Activated CD4-positive, alpha-beta T cell treated with anti-CD3 and anti-CD28 coated beads for 1 hour (primary cell): ENCODE measurements at places on chromosomes 4 and X.

DNA sequence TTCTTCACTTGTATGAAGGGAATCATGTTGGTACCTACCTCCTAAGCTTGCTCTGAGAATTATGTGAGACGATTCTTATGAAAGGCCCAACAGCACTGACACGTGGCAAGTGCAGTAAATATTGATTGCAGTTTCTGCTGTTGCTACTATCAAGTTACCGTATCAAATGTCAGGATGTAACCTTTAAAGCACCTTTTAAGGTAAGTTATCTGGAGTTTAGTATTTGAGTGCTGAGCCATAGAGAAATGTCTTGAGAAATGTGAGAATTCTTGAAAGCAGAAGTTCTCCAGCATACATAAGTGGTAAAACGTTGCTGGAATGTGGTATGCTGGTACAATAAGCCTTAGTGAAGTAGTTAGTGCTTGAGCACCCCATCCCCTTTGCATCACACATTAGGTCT lies 90.4 kb downstream of the PHOX2B start:
- no peak for DNase-seq

GRCh38 chr4:107978716-107979451 lies 10.8 kb upstream of the HADH start:
- DNase-seq, result no peak

- DNase-seq, result no peak
Measured at GRCh38 chrX:29466456-29466855, 748.9 kb upstream of the MAGEB2 start.

- DNase-seq, result no peak
Measured at GRCh38 chr4:70681704-70682103, 6.6 kb upstream of the UTP3 start.

GRCh38 chr4:38989487-38989886 lies 42.7 kb downstream of the TMEM156 start:
- no peak for DNase-seq

- no peak for DNase-seq
Measured at GRCh38 chr4:182023469-182023868, 219.7 kb upstream of the TENM3 start.

DNA sequence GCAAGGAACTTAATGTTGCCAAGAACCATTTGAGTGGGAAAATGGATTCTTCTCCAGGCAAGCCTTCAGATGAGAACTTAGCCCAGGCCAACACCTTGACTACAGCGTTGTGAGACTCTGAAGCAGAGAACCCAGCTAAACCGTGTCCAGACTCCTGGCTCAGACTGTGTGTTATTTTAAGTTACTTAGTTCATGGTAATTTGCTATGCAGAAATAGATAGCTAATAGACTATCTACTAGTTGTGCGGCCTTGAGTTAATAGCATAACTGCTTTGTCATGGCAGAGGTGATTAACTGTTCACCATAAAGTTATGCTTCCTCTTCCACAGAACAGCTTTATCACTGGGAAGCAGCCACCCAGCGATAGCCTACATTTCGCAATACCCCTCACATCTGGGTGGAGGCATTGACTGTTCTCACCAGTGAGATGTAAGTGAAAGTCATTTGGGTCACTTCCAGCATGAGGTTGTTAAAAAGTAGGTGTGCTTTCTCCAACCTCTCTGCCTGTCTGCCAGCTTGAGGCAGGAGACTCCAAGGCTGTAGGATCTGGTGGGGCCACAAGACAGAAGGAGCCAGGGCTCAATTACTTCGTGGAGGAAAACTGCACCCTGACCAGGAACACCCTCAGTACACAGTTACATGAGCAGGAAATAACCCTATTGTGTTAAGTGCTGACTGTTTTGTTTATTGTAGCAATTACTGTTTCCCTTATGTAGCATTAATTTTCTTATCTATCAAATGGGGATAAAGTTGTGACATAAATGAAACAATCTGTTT lies 94.2 kb downstream of the GPAT3 start:
- no peak for DNase-seq

DNA sequence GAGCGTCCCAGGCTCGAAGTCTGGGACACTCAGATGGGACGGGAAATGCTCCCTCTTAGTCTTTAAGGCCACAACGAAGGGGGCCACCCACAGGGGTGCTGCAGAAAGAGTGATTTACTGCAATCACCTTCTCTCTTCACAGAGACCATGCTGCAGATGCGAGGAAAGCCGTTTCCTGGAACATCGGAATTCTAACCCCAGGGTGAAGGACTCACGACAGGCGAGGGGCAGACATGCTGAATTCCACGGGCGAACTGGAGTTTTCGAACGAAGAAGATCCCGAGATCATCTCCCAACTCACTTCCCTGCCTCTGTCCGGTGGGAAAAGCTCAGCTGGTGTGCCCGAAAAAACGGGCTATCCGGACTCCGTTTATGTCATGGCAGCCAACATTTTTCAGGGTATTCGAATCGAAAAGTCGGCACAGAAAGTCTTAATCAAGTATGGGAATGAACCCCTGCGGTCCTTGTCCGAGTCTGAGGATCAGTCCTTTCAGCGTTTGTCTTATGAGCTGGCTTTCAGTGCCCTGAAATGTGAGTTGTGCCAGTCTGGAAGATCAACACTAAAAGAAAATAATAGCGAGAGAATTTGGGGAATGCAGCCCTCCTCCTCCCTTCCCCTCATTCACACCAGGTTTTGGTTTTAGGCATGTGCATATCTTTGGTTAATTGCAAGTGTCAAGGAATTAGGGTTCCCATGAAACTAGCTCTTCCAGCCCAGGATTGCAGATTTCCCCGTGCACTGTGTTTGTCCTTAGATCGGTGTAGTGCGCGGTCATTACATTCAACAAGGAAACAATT lies 905 bp downstream of the NSUN7 start:
- no peak for DNase-seq

GRCh38 chrX:30141966-30142365 lies 73.4 kb upstream of the MAGEB2 start:
- no peak for DNase-seq

GRCh38 chrX:19958552-19959486 lies 32.0 kb downstream of the BCLAF3 start:
- no peak for DNase-seq

GRCh38 chr4:156493858-156494257 lies 477.7 kb downstream of the PDGFC start:
- DNase-seq, result no peak

DNA sequence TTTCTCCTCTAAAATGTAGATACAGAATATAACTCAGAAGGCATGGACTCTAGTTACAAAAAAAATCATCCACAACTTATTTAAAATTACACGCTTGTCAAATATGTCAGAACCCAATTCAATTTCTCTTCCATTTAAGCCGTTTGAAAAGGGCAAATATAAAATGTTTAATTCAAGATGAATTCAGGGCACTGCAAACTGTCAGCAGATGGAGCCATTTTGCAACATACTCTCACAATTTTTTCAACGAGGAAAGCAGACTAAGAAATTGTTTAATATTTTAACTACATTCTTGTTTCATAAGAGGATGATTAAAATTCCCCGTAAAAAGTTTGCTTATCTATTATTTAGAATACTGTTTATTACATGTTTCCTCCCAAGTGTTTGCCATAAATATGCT lies 321.3 kb upstream of the CPXCR1 start:
- DNase-seq, result no peak

- DNase-seq, result no peak
Measured at GRCh38 chr4:67256388-67257043, 288.8 kb downstream of the CENPC start.

- DNase-seq, result no peak
Measured at GRCh38 chr4:46933686-46934085, 24.6 kb upstream of the COX7B2 start.

DNA sequence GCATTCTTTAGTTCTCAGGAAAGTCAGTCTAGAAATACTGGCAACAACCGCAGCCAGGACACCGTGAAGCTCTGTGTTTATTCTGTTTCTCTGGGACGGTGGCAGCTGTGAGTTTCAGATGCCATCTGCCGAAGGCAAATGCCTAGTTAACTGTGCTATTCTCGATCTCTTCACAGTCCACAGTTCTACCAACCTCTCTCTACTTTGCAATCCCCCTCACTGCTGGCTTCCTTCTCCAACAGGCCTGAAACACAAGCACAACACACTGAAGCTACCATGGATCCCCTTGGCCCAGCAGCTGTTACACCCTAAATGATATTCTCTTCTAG lies 118.8 kb downstream of the ZNF827 start:
- no peak for DNase-seq

GRCh38 chrX:119497185-119497584 lies 28.9 kb downstream of the SLC25A5 start:
- no peak for DNase-seq

DNA sequence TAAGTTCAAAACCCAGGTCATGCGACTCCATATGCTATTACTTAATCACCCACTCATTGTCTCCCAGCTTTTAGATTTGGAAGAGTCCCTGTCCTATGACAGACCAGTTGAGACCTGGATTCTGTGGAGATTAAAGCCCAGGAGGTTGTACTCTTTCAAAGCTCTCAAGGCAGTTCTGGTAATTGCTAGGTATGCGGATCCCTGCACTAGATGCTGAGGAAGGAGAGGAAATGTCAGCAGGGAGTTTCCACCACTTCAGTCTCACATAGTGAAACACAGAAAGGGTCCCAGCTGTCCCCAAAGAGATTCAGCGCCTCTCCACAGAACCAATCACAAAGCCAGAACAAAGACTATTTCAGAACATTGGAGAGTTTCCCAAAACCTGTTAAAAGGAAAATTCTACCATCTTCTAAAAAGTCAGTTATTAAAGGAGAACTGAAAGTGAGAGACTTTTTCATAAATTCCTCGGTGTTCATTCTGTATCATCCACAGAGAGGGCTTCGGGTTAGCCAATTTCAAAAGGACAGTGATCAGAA lies 53.4 kb downstream of the IRF2 start:
- no peak for DNase-seq

- no peak for DNase-seq
Measured at GRCh38 chr4:3307060-3307459, 14.2 kb downstream of the RGS12 start.

DNA sequence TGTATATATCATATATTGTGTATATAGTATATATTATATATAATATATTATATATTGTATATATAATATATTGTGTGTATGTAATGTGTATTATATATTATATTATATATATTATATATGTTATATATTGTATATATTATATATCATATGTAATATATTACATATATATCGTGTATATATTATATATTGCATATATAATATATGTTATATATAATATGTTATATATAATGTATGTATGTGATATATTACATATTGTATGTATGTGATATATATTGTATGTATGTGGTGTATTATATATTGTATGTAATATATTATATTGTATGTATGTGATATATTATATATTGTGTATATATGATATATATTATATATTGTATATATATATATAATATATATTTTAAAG lies 30.5 kb downstream of the RAB40A start:
- no peak for DNase-seq

GRCh38 chrX:40004921-40005291 lies 92.9 kb downstream of the BCOR start:
- DNase-seq, result no peak

DNA sequence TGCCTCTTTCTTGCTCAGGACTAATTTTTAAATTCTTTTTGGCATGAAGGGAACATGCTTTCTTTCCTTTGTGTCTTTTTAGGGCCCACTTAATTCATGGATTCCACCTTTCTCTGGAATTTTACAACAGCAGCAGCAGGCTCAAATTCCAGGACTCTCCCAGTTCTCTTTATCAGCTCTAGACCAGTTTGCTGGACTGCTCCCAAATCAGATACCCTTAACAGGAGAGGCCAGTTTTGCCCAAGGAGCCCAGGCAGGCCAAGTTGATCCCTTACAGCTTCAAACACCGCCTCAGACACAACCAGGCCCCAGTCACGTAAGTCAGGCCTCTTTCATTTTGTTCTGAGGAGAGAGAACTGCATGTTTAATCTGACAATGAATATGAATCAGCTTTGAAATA lies 2.3 kb downstream of the ODAM start:
- no peak for DNase-seq

DNA sequence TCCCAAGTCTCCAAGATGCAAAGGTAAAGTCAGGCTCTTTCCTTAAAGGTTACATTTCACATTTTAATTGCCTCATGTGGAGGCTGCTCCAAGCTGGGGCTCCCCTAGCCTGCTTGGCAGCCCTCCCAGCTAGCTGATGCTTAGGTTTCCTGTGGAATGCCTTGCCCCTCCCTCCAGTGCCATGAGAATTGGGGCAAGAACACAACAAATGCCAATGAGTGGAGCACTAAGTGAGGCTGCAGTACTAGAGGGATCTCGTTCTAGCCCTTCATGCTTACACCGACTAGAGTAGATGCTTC lies 597.7 kb downstream of the MID1IP1 start:
- DNase-seq, result no peak

GRCh38 chrX:106802063-106802387 lies 448 bp upstream of the TBC1D8B start:
- DNase-seq, result no peak

- no peak for DNase-seq
Measured at GRCh38 chrX:152861116-152861515, 30.3 kb downstream of the NSDHL start.

- DNase-seq, result no peak
Measured at GRCh38 chr4:182835006-182835740, 82.0 kb downstream of the DCTD start.

GRCh38 chr4:81164623-81165416 lies 50.2 kb downstream of the PRKG2 start:
- DNase-seq, result no peak

GRCh38 chrX:131262738-131263679 lies 26.1 kb downstream of the IGSF1 start:
- DNase-seq, result no peak

- DNase-seq, result no peak
Measured at GRCh38 chrX:74408304-74408703, 13.0 kb upstream of the SLC16A2 start.

DNA sequence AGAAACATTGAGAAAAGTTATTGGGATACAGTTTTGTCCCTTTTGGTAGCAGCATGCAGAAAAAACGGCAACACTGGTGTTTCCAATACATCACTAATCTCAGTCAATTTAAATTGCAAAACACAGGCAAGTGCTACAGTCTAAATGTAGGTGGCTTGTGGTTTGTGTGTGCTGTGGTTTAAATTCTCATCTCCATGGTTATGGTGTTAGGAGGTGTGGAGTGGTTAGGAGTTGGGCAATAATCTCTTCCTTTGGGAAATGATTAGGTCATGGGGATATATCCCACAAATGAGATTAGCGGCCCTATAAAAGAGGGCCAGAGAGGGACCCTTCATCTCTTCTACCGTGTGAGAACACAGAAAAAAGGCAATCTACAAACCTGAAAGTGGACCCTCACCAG lies 1344.3 kb downstream of the ADGRL3 start:
- DNase-seq, result no peak

DNA sequence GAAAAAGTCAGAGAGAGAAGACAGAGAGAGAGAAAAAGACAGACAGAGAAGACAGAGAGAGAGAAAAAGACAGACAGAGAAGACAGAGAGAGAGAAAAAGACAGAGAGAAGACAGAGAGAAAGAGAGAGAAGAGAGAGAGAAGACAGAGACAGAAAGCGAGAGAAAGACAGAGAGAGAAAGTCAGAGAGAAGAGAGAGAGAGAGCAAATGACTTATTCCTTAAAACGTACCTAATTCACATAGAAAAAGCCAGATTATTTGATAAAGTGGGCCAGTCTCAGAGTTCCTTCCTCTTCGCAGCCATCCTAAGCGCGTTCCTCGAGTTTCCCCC lies 7.4 kb upstream of the SHOX start:
- no peak for DNase-seq
